ENCODE measurements at places on chromosomes 5 and 9. TPM values are rescaled to one million over a fixed set of nuclear protein-coding genes. Genes with fewer than 3 reads are reported as not detected.

- H3K27ac ChIP-seq: no peak overlapping the region
- no peak for DNase-seq
- H3K36me3 ChIP-seq: no peaks in the 10 kb centered on the region
These were observed 23.8 kb upstream of the LRRC14B start for GRCh38 chr5:167511-167910.

- H3K27ac ChIP-seq: no peak overlapping the region
- H3K36me3 ChIP-seq: no peaks in the 10 kb centered on the region
- H3K4me1 ChIP-seq: no peaks in the 10 kb centered on the region
- no peak for DNase-seq
- H3K4me3 ChIP-seq: no peak overlapping the region
These were observed 149.1 kb downstream of the TLE1 start for GRCh38 chr9:81540142-81540710.

- no peak overlapping the region for H3K4me3 ChIP-seq
- no peaks in the 10 kb centered on the region for H3K27me3 ChIP-seq
- DNase-seq: no peak
- no peak overlapping the region for H3K27ac ChIP-seq
- no peaks in the 10 kb centered on the region for H3K36me3 ChIP-seq
These were observed 362.7 kb upstream of the RFX3 start for GRCh38 chr9:3888497-3888858.

PCDHA4 gene
- polyA plus RNA-seq: not detected

DNA sequence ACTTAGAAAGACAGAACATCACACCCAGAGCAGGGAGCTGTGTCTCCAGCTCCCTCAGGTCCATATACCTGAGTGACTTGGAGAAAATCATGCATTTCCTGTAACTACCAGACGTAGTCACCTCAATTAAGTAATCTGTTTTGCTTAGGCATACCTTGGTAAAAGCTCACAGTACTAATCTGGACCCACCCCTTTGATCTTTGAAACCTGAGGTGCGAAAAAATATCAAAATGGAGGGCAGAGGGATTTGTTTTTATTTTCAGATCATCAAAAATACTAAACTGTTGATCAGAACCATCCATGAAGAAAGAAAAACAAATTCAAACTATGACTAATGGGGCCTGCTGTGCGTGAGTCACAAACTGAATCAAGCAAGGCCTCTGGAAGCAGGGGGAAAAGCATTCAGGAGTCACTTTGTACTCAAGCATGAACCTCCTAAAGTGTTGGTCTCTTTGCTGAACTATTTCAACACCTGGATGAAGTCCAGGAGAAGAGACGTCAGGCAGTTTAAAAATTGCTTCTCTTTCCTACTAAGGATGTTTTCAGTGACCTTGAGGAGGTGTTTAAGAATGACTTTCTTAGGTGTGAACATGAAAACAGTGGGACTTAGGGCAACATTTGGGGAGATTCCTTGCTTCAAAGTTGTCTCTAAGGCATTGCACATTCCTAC is 76.3 kb downstream of the MUSK start:
- H3K27me3 ChIP-seq: no peaks in the 10 kb centered on the region
- DNase-seq: no peak
- H3K27ac ChIP-seq: no peak overlapping the region
- H3K4me1 ChIP-seq: no peaks in the 10 kb centered on the region
- H3K4me3 ChIP-seq: no peak overlapping the region
- no peaks in the 10 kb centered on the region for H3K36me3 ChIP-seq

EIF4EBP3 gene
- polyA plus RNA-seq: 9.5 TPM

DNA sequence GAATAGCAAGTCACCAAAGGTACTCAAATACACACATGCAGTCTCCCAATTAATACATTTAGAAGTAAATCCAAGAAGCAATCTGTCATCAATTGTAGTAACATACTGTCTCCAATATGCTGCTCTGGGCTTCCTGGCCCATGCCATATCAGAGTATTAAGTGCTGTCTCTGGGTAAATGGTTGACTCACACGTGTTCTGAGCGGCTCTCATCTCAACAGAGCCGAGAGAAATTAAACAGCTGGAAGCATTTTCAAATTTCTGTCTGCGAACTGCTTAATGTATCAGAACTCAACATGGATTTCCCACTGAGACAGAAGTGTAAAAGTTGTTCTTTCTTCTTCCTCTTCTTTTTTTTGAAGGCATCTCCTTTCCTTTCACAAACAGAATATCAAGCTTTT is 247.3 kb upstream of the TAS2R1 start:
- DNase-seq: no peak
- H3K4me1 ChIP-seq: no peaks in the 10 kb centered on the region
- no peak overlapping the region for H3K4me3 ChIP-seq
- no peaks in the 10 kb centered on the region for H3K36me3 ChIP-seq

- H3K27ac ChIP-seq: no peak overlapping the region
- H3K36me3 ChIP-seq: no peaks in the 10 kb centered on the region
- DNase-seq: peak; percentile 33
- peaks cover 4% of the 10 kb centered on the region for H3K4me1 ChIP-seq
- no peaks in the 10 kb centered on the region for H3K27me3 ChIP-seq
These were observed 140.5 kb upstream of the TARS1 start for GRCh38 chr5:33300209-33300742.

DNA sequence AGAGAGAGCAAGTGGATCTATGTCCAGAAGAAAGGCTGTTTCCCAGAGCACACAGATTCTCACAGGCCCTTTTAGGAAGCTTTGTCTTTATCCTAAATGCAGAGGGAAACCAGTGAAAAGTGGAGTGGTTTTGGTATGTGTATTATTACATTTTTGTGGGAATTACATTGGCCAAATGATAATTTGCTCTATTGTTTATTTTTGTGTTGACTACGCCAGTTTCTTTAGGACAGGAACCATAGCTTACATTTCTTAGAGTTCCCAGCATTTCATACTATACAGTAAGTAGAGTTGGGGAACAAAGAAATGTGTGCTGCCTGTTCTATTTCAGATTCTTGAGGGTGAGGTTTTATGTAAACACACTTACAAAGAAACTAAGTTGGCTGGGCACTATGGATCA is 29.4 kb upstream of the SPATA31D4 start:
- H3K27ac ChIP-seq: no peak overlapping the region
- H3K4me3 ChIP-seq: no peak overlapping the region
- no peaks in the 10 kb centered on the region for H3K36me3 ChIP-seq
- no peak for DNase-seq
- H3K4me1 ChIP-seq: no peaks in the 10 kb centered on the region
- no peaks in the 10 kb centered on the region for H3K27me3 ChIP-seq

CDX1 gene
- polyA plus RNA-seq: not detected

DNA sequence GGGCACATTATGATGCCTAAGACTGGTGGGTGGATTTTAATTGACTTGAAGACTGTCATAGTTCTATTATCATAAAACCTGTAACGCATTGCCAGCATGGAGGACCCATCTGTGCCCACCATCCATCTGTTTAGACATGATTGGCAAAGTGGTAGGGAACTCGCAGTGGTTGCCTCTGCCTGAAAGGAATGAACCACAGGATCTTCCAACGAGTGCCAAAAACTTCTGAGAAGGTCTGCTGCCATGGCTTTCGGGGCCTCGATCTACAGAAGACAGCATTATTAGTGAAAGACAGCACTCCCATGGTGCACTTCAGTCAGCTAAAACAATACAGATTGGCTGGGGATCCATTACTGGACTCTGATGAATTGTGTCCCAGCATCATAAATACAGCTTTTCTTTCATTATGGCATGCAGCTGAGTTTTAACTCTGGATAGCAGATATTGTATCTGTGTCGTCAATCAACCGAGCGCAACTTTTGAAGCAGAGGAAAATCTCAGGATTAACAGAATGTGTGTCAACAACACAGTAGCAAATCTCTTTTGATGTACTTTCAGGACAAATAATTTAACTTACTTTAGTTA is 74.3 kb downstream of the ZDHHC21 start:
- no peaks in the 10 kb centered on the region for H3K4me1 ChIP-seq
- no peaks in the 10 kb centered on the region for H3K27me3 ChIP-seq
- H3K27ac ChIP-seq: no peak overlapping the region
- no peak overlapping the region for H3K4me3 ChIP-seq

CARTPT gene
- polyA plus RNA-seq: not detected

- H3K4me3 ChIP-seq: no peak overlapping the region
- H3K27me3 ChIP-seq: no peaks in the 10 kb centered on the region
- DNase-seq: no peak
- H3K4me1 ChIP-seq: no peaks in the 10 kb centered on the region
- no peak overlapping the region for H3K27ac ChIP-seq
- no peaks in the 10 kb centered on the region for H3K36me3 ChIP-seq
These were observed 46.3 kb upstream of the TBC1D9B start for GRCh38 chr5:179953987-179954386.

- peaks cover 5% of the 10 kb centered on the region for H3K4me1 ChIP-seq
- no peak for DNase-seq
- H3K36me3 ChIP-seq: no peaks in the 10 kb centered on the region
- H3K27me3 ChIP-seq: no peaks in the 10 kb centered on the region
These were observed 6.5 kb upstream of the PRRC2B start for GRCh38 chr9:131387394-131387793.

IL9 gene
- not detected for polyA plus RNA-seq

DNA sequence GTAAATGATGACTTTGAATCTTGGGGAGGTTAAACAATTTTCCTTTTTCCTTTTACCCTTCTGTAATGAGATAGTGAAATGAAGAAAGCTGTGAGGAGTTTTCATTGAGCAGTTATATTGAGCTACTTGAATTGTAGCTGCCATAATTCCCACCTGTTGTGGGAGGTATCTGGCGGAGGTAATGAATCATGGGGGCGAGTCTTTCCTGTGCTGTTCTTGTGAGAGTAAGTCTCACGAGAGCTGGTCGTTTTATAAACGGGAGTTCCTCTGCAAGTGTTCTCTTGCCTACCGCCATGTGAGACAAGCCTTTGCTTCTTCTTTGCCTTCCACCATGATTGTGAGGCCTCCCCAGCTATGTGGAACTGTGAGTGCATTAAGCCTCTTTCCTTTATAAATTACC is 258.4 kb downstream of the FER start:
- no peak for DNase-seq
- no peak overlapping the region for H3K27ac ChIP-seq
- no peaks in the 10 kb centered on the region for H3K4me1 ChIP-seq
- H3K27me3 ChIP-seq: no peaks in the 10 kb centered on the region
- no peak overlapping the region for H3K4me3 ChIP-seq

DNA sequence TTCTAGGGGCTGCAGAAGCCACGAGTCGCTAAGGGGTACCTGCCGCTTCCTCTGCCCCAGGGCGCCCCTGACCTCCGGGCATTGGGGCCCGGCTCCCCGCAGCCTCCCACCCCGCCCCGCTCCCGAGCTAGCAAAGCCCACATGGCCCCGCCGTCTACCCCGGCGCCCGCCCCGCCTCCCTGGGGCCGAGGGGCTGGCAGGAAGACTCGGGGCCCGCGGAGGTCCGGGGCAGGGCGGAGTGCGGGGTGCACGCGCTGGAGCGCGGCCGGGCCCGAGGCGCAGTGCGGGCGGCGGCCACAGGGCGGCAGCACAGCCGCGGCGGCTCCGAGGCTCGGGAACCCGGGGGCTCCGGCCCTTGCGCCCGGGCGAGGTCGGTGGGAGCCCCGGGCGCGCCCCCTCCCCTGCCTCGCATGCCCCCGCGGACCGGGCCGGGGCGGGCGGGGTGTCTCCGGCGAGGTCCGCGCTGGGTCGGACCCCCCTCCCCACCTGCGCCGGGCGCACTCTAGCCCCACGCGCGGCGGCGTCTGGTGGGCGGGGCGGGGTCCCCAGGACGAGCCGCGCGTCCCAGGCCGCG is 6.7 kb downstream of the NRARP start:
- H3K27ac ChIP-seq: no peak overlapping the region
- no peaks in the 10 kb centered on the region for H3K27me3 ChIP-seq
- H3K4me3 ChIP-seq: peak overlapping the region; percentile 36
- DNase-seq: no peak
- H3K36me3 ChIP-seq: no peaks in the 10 kb centered on the region

- H3K4me1 ChIP-seq: no peaks in the 10 kb centered on the region
- no peaks in the 10 kb centered on the region for H3K36me3 ChIP-seq
- no peak overlapping the region for H3K4me3 ChIP-seq
- DNase-seq: no peak
- H3K27me3 ChIP-seq: no peaks in the 10 kb centered on the region
These were observed 22.2 kb downstream of the AK8 start for GRCh38 chr9:132855904-132856303.

DNA sequence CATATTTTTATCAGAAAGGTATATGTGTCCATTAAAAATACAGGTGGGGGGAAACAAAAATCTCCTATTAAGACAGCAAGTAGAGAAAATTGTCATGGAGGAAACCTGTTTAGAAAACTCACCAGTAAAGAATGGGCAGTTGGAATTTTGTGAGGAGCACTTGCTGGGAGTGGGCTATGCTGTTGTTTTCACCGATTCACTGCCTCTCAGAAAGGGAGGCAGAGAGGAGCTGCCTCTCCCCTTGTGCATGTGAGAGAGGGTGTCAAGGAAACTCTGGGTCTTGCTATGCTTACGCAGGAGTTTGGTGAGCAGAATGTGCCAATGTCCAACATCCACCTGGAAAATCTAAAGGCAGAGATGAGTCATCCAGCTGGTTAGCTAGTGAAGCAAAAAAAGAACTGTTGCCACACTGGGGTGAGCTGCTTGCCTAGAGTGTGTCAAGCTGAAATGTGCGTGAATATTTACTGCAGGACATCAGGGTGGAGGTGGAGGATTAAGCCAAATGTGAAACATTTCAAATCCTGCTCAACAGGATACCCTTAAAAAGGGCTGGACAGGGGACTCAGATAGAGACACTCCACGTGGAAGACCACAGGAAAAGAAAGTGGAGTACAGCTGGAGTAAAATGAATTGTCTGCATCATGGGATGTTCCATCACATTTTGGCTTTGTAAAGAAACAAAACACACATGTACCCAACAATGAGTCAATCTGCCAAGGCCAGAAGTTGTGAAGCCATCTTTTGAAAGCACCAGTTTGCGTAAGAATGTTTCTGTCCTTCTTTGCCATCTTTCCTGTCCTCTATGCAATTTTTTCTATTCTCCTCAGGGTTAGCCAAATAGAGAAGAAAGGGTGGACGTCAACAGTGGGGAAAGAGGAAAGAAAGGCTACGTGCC is 449.7 kb upstream of the MPDZ start:
- DNase-seq: no peak
- no peak overlapping the region for H3K4me3 ChIP-seq
- no peaks in the 10 kb centered on the region for H3K27me3 ChIP-seq
- H3K36me3 ChIP-seq: no peaks in the 10 kb centered on the region

- DNase-seq: no peak
- no peak overlapping the region for H3K4me3 ChIP-seq
- H3K4me1 ChIP-seq: no peaks in the 10 kb centered on the region
- H3K27ac ChIP-seq: no peak overlapping the region
These were observed 270.4 kb downstream of the MED10 start for GRCh38 chr5:6107675-6108539.

ST8SIA4 gene
- polyA plus RNA-seq: 22.0 TPM

DNA sequence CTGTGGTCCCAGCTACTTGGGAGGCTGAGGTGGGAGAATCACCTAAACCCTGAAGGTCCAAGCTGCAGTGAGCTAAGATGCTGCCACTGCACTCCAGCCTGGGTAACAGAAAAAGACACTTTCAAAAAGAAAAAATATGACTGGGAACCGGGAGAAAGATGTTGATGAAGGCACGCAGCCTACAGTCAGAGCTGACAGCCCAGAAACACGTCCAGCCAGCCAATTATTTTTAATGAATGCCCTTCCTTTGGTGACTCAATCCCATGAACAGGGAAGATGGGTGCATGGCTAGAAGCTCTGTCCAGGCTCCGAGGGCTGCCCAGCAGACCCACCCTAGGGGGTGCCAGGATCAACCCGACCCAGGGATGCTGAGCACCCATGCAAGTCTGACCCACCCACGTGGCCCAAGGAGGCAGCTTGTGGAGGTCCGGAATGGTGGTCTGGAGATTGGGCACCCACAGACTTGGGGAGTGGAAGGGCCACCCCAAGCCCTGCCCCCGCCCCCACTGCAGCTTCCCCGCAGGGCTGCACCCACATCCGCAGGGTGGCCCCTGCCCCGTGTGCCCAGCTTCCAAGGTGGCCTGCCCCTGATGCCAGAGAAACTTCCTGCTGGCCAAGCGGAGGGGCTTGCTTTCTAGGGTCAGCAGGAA is 51.0 kb downstream of the ADAMTS2 start:
- no peaks in the 10 kb centered on the region for H3K4me1 ChIP-seq
- no peak overlapping the region for H3K27ac ChIP-seq
- no peak overlapping the region for H3K4me3 ChIP-seq
- H3K36me3 ChIP-seq: no peaks in the 10 kb centered on the region

Data from GM12878 (cell line).